ENCODE measurements at places on chromosomes 1 and 21.
A peak's percentile ranks its signal among the peaks of the same experiment; 100 is the strongest.

GRCh38 chr1:240217403-240217802 is 125.7 kb downstream of the FMN2 start:
- no peak for DNase-seq

DNA sequence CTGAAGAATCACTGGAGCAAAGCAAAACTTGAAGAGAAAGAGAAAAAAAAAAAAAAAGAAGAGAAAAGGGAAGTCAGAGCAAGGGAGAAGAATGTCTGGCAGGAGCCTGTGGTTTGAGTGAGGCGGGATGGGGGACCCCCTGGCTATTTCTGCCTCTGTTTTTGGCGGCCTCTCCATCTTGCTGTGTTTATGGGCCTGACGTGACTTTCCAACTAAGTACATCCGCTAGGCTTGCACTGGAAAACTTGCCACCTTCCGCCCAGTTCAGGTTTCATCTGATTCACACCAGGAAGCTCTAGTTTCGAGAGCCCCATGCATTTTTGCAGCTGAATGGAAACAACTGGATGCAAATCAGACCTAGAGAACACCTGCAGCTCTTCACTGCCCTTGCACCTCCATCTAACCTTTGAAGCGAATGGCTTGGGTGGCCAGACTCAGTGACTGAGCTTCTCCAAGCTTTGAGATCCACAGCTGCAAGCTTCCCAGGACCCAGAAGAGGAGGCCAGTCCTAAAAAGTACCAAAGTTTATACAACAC is 28.0 kb downstream of the TBX15 start:
- no peak for DNase-seq

DNA sequence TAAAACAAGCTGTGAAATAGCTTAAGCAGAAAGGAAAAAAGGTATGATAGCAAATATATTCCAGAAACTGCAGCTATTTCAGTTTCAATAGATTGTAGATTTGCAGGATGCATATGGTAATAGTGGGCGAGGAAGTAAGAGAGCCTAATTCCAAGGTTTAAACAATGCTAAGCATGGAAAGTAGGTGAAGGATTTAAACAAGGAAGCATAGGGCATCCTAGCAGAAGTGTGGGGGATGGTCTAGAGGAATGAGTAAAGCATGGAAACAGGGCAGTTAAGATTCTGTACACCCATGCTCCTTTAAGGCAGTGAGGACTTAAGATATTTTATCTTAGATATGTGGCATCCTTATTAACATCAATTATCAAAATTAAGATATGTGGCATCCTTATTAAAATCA is 2.6 kb downstream of the IVNS1ABP start:
- no peak for DNase-seq

- no peak for DNase-seq
Observed at GRCh38 chr1:30472009-30472408, 251.4 kb downstream of the MATN1 start.

- DNase-seq = peak; percentile 45
Observed at GRCh38 chr1:180343921-180344769, 114.1 kb downstream of the LHX4 start.

GRCh38 chr1:159866066-159866465 is 3.6 kb upstream of the VSIG8 start:
- DNase-seq = no peak

GRCh38 chr1:208202333-208202995 is 41.7 kb downstream of the PLXNA2 start:
- DNase-seq = no peak

DNA sequence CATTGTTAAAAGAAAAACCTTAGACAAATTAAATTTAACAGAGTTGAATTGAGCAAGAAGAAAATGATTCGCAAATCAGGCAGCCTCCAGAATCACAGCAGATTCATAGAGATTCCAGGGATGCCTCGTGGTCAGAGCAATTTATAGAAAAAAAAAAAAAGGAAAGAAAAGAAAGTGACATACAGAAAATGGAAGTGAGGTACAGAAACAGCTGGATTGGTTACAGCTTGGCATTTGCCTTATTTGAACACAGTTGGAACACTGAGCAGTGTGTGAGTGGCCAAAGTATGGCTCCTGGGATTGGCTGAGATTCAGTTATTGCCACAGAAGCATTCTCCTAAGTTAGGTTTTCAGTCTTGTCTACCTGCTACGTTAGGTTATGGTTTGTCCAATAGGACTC is 9.1 kb upstream of the C21orf91 start:
- DNase-seq = no peak

GRCh38 chr1:156746728-156747631 is 4.5 kb downstream of the HDGF start:
- DNase-seq = peak; percentile 87

GRCh38 chr1:10228528-10228927 is 18.2 kb downstream of the KIF1B start:
- no peak for DNase-seq

- DNase-seq = no peak
Observed at GRCh38 chr1:198623752-198624647, 14.8 kb upstream of the PTPRC start.

- no peak for DNase-seq
Observed at GRCh38 chr1:67814121-67814772, 19.0 kb downstream of the GNG12 start.

DNA sequence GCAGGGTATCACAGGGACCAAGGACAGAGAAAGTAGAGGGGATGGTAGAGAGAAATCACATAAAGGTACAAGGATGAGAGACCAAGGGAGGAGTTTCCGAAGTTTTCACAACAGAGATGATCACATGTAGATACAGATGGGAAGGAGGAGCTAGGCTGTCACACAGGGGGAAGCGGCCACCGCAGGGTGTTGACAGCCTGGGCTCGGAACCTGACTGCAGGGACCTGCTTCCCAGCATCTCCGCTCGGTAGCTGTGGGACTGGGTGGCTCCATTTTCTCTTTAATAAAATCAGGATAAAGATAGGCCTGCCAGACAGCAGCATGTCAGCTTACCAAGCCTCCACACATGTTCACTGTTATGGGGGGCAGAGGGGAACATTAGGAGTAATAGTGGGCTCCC is 32.3 kb downstream of the CDCA8 start:
- DNase-seq = no peak

- DNase-seq = no peak
Observed at GRCh38 chr1:187985145-187985896, 1156.6 kb downstream of the PLA2G4A start.

- DNase-seq = peak; percentile 61
Observed at GRCh38 chr21:43703035-43703880, 15.7 kb upstream of the PDXK start.

DNA sequence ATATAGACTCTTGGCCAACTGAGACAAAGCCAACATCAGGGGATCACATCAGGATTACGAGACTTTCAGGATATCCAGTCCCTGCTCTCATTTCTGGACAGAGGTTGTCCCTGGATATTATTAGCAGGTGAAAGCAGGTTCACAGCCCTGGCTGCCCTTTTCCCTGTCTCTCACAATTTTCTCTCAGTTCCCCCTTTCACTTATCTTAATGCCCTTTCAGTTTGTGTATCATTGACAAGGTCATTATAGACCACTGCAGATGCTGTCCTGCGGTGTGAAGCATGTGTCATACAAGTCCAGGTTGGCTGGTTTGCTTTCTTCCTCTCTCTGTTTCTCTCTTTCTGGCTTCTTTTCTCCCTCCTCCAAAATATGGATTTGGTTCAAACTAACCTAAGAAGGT is 2.1 kb upstream of the KLHDC9 start:
- DNase-seq = no peak

DNA sequence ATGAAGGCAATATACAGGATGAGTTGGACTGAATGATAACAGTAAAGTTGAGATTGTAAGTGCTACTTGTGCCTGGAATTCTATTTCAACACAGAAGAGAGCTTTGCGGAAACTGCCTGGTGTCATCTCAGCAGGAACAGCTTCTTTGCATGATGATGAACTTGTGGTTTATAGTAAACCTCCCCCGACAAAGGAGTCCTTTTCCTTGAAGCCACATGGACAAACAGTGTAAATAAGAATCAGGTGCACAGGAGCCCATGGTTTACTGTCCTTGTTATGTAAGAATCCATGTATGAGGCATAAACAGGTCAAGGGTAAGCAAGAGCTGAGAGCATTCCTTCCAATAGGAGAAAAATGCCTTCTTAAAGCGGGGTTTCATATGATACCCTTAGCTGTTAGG is 66.2 kb downstream of the PCNX2 start:
- DNase-seq = no peak
